ENCODE measurements at places on chromosomes 16 and 17. TPM values are rescaled to one million over a fixed set of nuclear protein-coding genes. Genes with fewer than 3 reads are reported as not detected.

NEK8 gene
- total RNA-seq = 3.9 TPM

ZNF207 gene
- total RNA-seq = 215 TPM

EVI2B gene
- 1.4 TPM for total RNA-seq

ARL17A gene
- total RNA-seq = 6.7 TPM

CYB561 gene
- 17.0 TPM for total RNA-seq

NAT9 gene
- 27.4 TPM for total RNA-seq

PRDM7 gene
- not detected for total RNA-seq

SSTR5 gene
- 0.32 TPM for total RNA-seq

ATP1B2 gene
- not detected for total RNA-seq

KRT25 gene
- not detected for total RNA-seq

TRAP1 gene
- 44.1 TPM for total RNA-seq

IRX5 gene
- 10.3 TPM for total RNA-seq

CCDC43 gene
- 45.2 TPM for total RNA-seq

All from articular chondrocyte of knee joint (primary cell).